IPS DF 6.9 (cell line): ENCODE measurements at places on chromosomes 16 and 17.

DNA sequence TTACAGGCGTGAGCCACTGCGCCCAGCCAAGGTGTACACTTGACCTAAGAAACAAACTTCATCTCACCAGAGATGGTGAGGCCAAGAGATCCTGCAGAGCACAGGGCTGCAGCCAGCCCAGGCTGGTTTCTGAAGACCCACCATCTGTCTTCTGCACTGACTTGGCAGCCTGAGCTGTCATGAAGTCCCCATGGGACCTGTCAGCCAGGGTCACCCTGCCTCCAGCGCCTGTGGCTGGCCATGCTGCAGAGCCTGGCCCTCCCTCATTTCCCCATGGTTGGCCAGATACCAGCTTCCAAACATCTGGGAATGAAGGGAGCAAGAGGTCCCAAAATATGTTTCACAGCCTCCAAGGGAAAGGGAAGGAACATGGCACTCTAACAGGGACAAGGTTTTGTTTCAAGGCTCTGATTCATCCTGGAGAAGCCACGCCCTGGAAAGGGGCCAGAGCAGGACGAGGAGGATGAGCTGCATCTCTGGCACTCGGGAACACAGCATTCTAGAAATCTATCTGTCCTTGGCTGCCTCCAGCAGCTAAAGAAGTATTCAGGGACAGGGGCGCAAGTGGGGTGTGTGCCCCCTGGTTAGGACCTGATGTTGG is 45.3 kb downstream of the DDX19A start:
- no peak for DNase-seq
- no peaks in the 10 kb centered on the region for H3K27me3 ChIP-seq
- H3K4me3 ChIP-seq: no peak overlapping the region
- no peaks in the 10 kb centered on the region for H3K4me1 ChIP-seq
- no peak overlapping the region for H3K27ac ChIP-seq
- H3K36me3 ChIP-seq: peaks cover 10% of the 10 kb centered on the region; the same call in 1 of the 2 replicates

DNA sequence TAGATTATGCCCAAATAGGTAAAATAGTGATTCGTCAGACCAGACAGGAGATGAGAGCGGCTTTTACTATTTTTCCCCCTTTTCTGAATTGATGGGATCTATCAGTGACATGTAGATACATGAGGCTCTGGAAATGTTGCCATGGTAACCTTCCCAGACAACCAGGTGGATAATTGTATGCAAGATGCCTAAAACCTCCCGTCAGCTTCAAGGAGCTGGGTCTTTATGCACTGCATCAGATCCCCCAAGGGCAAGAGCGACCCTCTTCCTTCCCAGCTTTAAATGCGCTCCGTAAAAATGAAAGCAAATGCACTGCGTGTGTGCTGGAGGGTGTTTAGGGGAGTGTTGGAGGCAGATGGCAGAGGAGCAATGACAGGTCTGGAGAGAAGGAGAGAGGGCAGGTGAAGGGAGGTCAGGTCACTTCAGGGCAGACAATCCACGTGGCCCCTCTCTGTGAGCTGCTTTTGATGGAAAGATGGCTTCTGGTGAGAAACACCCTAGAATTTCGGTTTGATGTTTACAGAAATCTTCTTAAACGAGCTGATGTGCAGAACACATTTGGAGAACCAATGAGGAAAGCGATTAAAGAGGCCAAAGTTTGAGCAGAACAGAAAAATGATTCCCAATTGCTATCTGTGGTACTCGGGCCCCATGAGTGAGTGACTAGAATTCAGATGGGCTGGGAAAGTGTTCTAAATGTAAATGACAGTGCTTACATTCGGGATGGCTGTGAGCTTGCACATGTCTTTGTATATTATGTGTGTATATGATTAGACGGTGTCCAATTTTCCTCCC is 461.7 kb upstream of the HSBP1 start:
- no peaks in the 10 kb centered on the region for H3K4me1 ChIP-seq
- H3K36me3 ChIP-seq: no peaks in the 10 kb centered on the region
- no peaks in the 10 kb centered on the region for H3K27me3 ChIP-seq

DNA sequence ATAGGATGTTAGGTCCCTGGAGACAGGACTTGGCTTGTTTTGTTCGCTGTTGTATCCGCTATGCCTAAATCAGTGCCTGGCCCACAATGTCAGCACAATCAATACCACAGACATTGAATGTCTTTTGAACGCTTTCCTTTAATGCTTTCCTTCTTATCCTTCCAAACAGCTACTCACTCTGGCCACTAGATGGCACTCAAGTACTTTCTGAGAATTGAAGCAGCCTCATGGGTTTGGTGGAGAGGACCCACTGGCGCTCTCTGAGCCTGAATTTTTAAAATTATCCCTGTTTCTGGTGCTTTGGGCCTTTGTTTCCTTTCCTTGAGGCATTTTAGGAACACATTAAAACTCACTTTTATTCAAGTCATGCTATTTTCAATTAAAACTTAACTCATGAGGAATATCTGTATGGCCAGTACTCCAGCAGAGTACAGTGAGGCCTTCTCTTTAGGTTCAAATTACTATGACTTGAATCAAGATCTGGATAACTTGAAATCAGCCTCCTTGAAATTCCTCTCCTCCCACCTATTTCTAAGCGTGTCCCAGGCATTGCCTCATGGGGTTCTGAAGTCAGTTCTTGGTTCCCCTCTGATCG is 3.2 kb upstream of the NLRP1 start:
- peak; percentile 64 for DNase-seq
- peaks cover 2% of the 10 kb centered on the region; the same call in 1 of the 2 replicates for H3K4me1 ChIP-seq
- H3K27me3 ChIP-seq: no peaks in the 10 kb centered on the region
- H3K27ac ChIP-seq: no peak overlapping the region

- no peaks in the 10 kb centered on the region for H3K27me3 ChIP-seq
- no peak overlapping the region for H3K4me3 ChIP-seq
- H3K4me1 ChIP-seq: no peaks in the 10 kb centered on the region
- H3K36me3 ChIP-seq: no peaks in the 10 kb centered on the region
- H3K27ac ChIP-seq: no peak overlapping the region
These were observed 90.0 kb downstream of the SDR42E1 start for GRCh38 chr16:81921085-81921814.

DNA sequence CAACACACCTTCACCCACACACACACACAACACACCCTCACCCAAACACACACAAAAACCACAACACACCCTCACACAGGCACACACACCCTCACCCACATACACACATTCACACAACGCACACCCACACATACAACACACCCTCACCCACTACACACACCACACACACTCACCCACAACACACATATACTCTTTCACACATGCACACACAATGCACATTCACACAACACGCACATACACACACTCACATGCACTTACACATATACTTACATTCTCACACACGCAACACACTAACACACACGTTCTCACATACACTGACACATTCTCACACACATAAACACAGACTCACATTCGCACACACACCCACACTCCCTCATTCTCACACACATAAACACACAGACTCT is 3.8 kb downstream of the ASGR1 start:
- no peaks in the 10 kb centered on the region for H3K36me3 ChIP-seq
- no peak for DNase-seq
- no peak overlapping the region for H3K27ac ChIP-seq

- no peaks in the 10 kb centered on the region for H3K27me3 ChIP-seq
- H3K4me1 ChIP-seq: no peaks in the 10 kb centered on the region
- DNase-seq: no peak
- peaks cover 10% of the 10 kb centered on the region; the same call in 1 of the 2 replicates for H3K36me3 ChIP-seq
- H3K27ac ChIP-seq: no peak overlapping the region
These were observed 11.6 kb downstream of the PALB2 start for GRCh38 chr16:23629516-23629915.

- no peak overlapping the region for H3K4me3 ChIP-seq
- no peak overlapping the region for H3K27ac ChIP-seq
- H3K4me1 ChIP-seq: peaks cover 2% of the 10 kb centered on the region; the same call in 1 of the 2 replicates
- no peaks in the 10 kb centered on the region for H3K36me3 ChIP-seq
These were observed 305.2 kb upstream of the IRX3 start for GRCh38 chr16:54591816-54592246.

- H3K27ac ChIP-seq: no peak overlapping the region
- no peak for DNase-seq
- no peak overlapping the region for H3K4me3 ChIP-seq
- no peaks in the 10 kb centered on the region for H3K4me1 ChIP-seq
- H3K27me3 ChIP-seq: no peaks in the 10 kb centered on the region
These were observed 94.0 kb downstream of the VAT1L start for GRCh38 chr16:77882358-77882757.

GRCh38 chr16:15808071-15808470 is 48.8 kb downstream of the MYH11 start:
- no peaks in the 10 kb centered on the region for H3K36me3 ChIP-seq
- no peak for DNase-seq
- no peaks in the 10 kb centered on the region for H3K27me3 ChIP-seq
- H3K27ac ChIP-seq: no peak overlapping the region
- no peak overlapping the region for H3K4me3 ChIP-seq

DNA sequence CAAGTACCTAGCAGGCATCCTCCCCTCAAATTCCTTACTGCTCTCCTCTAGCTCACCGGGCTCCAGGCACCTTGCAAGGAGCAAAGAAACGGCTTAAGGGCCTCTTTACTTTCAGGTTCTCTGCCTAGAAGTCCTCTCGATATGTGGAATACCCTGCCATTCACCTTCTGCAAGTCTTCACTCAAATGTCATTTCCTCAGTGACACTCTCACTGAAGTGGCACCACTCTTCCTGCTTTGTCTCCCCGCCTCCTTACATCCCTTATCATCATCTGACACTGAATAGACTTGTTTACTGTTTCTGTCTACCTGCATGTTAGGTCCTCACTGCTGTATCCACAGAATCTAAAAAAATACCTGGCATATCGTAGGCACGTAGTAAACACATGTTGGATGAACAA is 947 bp downstream of the SLC7A6OS start:
- no peaks in the 10 kb centered on the region for H3K27me3 ChIP-seq
- H3K4me1 ChIP-seq: no peaks in the 10 kb centered on the region
- DNase-seq: no peak
